Suprapubic skin (tissue), 4 donors: ENCODE measurements at places on chromosomes 5 and 9. TPM values are rescaled to one million over a fixed set of nuclear protein-coding genes. Genes with fewer than 3 reads are reported as not detected.

DNA sequence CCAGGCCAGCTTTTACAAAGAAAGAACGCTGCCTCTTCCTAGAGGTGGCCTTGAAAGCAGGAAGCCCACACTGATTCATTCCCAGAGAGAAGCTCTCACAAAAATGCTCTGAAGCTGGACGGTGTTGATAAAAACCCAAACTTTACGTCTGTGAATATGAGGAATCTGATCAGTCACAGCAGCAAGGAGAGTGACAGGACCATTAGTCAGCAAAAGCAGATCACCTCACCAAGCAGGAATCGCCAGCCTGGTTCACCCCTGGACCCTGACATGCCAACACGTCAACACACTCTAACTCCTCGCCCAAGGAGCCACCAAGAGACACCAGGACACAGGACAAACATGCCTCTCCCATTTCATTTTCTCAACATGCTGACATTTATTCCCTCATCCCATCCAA, 70.6 kb upstream of the ZNF622 start:
- DNase-seq, result no peak

- DNase-seq, result peak; percentile 63
Observed at GRCh38 chr9:137268538-137269201, 8.9 kb upstream of the TOR4A start.

DNA sequence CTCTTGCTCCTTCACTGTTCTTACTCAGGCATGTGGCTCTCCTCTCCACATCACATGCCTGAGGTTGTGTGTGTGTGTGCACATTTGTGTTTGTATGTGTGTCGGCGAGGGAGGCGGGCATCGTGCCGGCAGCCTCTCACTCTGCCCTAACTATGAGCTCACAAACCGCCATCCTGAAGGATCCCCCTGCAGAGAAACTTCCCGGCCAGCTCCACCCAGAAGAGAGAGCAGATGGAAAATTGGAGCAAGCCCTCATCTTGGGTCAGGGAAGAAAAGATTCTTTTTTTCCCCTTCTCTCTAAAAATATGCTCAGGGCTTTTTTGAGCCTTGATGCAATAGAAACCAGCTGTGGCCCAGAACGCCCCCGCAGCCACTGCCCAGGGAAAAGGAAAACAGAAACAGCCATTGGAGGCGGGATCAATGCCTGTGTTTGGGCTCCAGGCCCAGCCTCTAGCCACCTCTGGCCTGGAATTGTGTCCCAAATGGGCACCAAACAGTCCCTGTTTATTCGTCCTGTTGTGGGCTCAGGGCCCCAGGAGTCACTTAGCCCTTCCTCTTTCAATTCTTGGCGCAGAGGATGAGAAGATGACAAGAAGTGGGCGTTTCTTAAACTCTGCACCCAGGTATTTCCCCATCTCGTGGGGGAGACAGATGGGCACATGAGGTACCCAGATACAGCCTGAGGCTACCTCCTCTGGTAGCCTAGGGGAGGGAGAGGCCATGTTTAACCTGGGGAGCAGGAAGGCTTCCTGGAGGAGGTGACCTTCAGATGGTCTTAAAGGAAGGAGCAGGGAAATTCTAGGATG, 151.5 kb downstream of the RGS3 start:
- peak; percentile 68 for DNase-seq

GRCh38 chr9:2788919-2789318, 55.0 kb downstream of the PUM3 start:
- DNase-seq, result no peak

DNA sequence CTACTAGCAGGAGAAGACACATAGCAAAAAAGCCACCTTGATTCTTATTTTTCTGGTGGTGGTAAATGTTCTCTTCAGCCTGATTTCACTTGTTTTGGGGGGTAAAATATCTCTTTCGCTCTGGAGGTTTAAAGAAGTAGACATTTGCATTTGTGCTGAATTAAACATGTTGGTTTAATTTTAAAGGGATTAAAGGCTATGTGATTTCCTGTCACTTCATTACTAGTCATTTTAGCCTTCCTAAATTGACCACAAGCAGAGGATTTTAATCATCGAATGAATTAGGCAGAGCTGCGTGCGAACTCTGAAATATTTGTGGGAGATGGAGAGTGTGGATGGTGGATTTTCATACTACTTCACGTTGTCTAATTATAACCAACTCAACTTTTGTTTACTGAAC, 4.8 kb downstream of the RASGRF2 start:
- DNase-seq, result no peak

GRCh38 chr9:109286571-109286977, 34.3 kb downstream of the EPB41L4B start:
- no peak for DNase-seq

DNA sequence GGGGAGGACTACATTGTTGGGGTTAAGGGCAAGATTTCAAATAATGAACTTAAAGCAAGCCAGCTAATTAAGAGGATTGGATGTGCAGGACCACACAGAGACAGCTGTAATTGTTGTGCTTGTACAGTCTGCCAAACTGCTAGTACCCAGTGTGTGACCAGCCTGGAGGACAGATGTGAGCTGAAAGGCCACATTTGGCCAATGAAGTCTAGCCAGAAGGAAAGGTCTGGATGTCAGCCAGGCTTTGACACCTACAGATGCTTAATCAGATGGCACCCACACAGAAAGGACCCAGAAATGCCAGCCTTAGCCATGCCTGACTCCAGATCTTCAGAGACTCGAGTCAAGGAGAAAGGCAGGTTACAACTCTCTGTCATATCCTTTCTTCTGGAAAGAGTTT, 491.1 kb downstream of the KIF4B start:
- DNase-seq, result no peak

- no peak for DNase-seq
Observed at GRCh38 chr5:97923997-97924396, 741.0 kb upstream of the RIOK2 start.

DNA sequence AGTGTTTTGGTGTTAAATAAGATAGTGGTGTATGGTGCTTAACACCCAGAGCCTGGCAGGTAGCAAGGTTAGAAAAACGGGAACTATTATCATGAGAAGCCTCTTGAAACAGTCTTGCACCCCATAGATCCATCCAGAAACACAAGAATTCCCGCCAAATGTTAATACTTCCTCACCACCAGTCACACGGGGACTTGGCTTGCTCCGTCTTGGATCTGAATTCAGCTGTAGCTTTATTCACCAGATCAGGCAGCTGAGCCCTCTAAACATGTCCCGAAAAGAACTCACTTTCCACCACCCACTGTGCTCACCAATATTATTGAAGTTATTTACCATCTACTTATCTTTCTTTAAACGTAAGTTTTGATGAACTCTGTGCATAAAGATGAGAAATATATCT, 101.6 kb upstream of the PTPN3 start:
- DNase-seq, result no peak

DNA sequence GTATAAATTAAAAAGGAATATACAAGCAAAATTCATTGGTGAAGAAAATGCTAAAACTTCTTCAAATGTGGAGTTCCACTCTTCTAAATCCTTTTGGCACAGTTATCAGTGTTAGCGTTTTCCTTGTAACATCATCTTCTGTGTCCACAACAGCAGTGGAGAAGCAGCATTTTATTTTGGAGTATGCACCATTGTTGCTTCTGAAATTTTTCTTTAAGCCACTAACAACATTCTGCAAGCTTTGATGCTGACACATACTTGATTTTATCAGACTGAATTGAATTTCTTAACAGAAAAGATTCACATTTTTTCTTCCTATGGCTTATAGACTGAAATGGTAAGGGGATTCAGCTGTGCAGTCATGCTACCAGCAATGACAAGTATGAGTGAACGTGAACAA, 60.8 kb upstream of the PTGER4 start:
- no peak for DNase-seq

DNA sequence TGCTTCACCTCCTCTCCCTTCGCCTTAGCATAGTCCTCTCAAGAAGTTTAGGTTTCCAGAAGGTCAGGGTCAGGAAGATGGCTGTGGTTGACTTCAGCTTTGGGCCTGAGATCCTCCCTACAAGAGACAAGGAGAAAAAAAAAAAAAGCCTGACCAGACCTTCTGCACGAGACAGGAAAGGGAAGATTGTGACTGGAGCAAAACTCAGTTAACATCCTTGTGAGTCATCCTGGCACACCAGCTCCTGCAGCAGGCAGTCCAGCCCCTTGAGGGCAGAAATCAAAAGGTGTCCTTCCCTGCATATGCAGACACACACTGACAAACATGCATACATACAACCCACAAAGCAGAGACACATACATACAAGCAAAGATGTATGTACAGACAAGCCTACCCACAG, 18.0 kb upstream of the ENHO start:
- DNase-seq, result no peak

DNA sequence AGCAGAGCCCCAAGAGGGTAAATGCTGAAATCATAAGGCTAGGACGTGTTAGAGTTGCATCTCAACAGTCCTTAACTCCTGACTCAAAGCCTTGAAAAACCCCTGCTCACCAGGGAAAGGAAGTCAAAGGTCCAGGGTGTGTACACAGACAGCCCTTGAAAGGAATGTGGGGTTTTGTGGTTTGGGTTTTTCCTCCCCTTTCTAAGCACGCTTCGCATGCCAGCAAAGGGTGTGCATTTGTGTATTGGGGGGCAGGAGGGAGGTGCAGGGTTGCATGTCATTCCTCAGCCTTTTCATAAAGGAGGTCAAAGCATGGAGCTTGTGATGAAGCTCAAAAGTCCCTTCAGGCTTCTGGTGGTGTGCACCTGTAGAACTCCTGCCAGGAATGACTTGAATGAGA, 17.3 kb upstream of the XPA start:
- DNase-seq, result no peak

DNA sequence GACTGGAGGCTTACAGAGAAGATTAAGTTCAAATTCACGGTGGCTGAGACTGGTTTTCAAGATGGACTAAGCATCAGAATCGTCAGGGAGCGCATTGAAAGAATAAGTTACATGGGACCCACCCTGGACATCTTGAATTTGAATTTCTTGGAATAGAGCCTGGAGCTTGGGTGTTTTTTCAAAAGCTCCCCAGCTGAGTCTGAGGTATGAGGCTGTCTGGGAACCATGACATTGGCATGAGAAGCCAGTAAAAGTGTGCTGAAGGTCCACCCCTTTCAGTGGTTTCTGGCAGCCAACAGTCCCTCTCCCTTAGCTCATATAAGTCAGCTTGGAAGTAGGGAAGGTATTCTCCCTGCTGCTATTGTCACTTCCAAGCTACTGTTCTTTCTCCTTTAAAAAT, 97.8 kb downstream of the MAST4 start:
- no peak for DNase-seq

GRCh38 chr5:107425541-107426031, 245.2 kb downstream of the EFNA5 start:
- no peak for DNase-seq

DNA sequence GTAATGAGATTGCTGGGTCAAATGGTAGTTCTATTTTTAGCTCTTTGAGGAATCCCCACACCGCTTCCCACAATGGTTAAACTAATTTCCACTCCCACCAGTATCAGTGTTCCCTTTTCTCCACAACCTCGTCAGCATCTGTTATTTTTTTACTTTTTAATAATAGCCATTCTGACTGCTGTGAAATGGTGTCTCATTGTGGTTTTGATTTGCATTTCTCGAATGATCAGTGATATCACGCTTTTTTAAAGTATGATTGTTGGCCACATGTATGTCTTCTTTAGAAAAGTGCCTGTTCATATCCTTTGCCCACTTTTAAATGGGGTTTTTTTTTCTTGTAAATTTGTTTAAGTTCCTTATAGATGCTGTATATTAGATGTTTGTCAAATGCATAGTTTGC, 73.5 kb downstream of the MTAP start:
- no peak for DNase-seq

- DNase-seq, result no peak
Observed at GRCh38 chr5:1180841-1181271, 20.5 kb upstream of the SLC6A19 start.

DNA sequence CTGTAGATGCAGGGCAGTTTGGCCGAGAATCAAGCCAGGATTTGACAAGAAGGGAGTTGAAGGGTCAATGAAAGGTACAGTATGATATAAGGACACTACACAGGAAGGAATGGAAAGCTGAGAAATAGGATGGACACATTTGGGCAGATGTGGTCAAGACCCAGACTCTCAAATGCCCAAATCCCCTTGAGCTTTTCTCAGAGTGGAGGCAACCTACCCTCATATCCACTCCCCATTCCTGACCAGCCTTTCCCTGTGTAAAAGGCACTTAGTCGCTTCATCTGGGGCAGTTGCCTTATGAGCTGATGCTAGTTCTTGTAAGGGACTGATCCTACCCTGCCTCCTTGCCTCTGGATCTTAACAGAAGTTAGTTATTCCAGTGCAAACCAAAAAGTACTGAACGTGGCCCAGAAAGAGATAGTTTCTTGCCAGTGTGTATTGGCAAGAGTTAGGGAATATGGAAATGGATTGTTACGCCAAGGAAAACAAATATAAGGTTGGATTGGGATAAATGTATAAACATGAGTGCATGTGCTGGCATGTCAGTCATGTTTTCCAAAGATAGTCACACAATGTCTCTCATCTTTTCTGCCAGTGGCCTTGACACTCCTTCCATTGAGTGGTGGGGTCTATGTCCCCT, 4.1 kb upstream of the MCCC2 start:
- no peak for DNase-seq

DNA sequence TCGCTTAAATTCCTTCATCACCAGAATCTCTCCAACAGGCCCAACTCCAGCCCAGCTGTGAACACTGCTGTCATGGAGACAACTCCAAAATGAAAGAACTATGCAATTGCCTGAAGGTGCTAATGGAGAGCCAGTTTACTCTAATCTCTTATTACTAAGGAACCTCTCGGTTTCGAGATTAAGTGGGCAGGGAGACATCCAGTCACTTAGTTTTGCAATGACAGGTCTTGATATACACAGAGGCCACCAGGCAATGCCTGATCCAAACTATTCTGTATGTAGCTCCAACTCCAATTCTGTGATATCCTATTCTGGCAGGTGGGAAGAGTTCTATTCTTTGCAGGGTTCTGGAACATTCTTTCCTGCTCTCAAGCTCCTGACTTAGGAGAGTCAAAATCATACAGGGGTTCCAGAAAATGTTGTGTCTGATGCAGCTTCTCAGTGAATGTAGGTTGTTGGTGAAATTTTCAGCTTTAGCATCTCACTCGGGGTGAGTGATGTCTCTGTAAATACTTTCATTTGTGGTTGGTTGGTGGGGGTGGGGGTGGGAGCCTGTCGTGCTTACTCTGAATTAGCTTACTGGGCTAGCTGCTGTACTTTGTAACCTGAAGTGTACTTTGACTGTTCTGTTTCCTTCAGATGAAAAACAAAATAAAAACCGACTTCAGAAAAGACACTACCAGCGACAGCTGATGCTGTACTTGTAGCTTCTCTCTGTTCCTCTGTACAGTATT, 170.9 kb downstream of the PALM2AKAP2 start:
- no peak for DNase-seq

GRCh38 chr5:73686912-73687311, 60.9 kb downstream of the ARHGEF28 start:
- no peak for DNase-seq

NTNG2 gene
- 0.08 TPM for total RNA-seq

SPATA31C1 gene
- total RNA-seq, result not detected

SNCAIP gene
- total RNA-seq, result 6.5 TPM

CXCL14 gene
- 781 TPM for total RNA-seq

NOXA1 gene
- 3.5 TPM for total RNA-seq

TAF1L gene
- 0.08 TPM for total RNA-seq

MOB3B gene
- total RNA-seq, result 8.2 TPM

SHOC1 gene
- 0.91 TPM for total RNA-seq

KIF24 gene
- 1.1 TPM for total RNA-seq

ROR2 gene
- total RNA-seq, result 4.0 TPM

SSBP2 gene
- total RNA-seq, result 69.6 TPM

NFIB gene
- 127 TPM for total RNA-seq

FABP6 gene
- total RNA-seq, result 2.5 TPM

PDLIM4 gene
- total RNA-seq, result 128 TPM

GHR gene
- 20.9 TPM for total RNA-seq

IPO11 gene
- total RNA-seq, result 22.3 TPM

PCDHAC1 gene
- not detected for total RNA-seq

IARS1 gene
- total RNA-seq, result 58.8 TPM
